ENCODE measurements at places on chromosomes 6 and 20.

- no peak for DNase-seq
Observed at GRCh38 chr6:130206479-130206878, 16.3 kb downstream of the SAMD3 start.

DNA sequence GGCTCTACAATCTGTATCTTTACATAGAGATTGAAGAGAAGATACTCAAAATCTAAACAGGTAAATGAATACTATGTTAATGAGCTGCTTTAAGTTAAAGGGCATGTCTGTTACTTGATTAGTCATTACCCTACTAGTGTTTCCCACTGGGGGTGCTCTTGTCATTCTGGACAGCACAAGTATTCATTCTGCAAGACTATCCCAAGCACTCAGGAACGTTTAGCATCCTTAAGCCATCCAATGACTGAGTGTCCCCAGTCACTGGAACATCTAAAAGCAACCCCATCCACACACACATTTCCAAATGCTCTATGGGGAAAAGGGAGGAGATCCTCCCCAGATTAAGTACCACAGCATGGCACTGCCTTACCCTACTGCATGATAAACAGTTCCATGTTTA, 25.7 kb downstream of the EZR start:
- DNase-seq: no peak

- no peak for DNase-seq
Observed at GRCh38 chr6:158377860-158378259, 65.6 kb downstream of the TULP4 start.

DNA sequence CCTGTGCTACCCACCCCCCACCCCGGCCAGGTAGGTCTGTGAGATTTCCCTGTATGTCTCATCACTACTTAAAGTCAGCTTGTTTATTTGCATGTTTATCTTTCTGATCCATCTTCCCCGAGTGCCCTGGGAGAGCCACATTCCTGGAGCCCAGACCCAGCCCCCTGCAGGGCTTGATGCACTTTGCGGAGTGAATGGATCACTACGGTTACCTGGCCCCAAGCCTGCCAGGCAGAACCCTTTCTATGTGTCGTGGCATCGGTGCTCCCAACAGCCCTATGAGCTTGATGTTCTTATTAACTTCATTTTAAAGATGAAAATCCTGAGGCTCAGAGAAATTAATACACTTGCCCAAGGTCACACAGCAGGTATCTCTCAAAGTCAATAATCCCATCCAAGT, 13.6 kb upstream of the SLCO4A1 start:
- DNase-seq: no peak

DNA sequence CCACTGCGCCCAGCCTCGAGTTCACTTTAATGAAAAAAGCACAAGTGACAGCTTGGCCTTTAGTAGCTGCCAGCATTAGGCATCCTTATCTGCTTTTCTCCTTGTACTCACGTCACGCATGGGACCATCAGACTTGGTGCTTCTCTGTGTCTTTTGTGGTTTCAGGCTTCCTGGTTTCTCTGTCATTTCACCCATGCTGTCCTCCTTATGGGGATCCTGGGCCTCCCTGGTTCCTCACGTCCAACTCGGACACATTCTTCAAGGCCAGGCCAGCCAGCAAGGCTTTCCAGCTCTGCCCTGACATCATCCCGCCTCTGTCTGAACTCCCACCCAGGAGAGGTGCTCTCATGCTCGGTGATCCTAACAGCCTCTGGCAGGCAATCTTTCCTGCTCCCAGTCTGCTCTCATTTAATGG, 83.2 kb downstream of the TIAM2 start:
- no peak for DNase-seq

DNA sequence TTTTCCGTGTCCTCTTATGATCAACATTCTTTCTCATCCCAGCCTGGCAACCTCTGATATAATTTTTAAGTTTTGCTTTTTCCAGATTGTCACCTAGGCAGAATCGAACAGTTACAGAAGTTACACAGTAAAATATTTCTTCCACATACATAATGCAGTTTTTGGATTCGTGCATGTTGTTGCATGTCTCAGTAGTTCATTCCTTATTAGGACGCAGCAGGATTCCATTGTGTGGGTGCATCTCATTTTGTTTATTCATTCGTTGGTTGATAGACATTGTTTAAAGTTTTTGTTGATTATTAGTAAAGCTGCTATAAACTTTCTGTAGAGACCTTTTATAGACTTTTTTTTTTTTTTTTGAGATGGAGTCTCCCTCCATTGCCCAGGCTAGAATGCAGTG, 284.3 kb upstream of the FERMT1 start:
- no peak for DNase-seq

DNA sequence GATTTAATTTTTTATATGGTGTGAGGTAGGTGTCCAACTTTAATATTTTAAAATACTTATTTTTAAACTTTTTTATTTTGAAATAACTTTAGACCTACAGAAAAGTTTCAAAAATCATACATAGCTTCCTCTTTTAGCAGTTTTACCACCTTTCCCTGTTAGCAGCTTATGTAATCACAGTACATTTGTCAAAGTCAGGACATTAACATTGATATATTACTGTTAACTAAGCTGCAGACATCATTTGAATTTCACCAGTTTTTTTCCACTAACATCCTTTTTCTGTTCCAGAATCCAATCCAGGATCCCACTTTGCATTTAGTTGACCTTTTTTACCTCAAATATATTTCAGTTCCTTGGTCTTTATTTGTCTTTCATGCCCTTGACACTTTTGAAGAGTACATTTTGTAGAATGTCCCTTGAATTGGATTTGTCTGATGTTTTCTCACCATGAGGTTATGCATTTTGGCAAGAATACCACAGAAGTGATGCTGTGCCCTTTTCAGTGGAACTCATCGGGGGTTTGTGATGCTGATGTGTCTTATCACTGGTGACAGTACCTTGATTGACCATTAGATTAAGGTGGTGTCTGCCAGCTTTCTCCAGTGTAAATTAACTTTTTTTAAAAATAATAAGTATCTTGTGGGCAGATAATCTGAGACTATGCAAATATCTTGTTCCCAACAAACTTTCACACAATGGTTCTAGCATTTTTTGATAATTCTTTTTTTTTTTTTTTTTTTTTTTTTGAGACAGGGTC, 33.4 kb downstream of the TTLL9 start:
- DNase-seq: no peak

- no peak for DNase-seq
Observed at GRCh38 chr20:50189681-50190250, 864 bp upstream of the CEBPB start.

DNA sequence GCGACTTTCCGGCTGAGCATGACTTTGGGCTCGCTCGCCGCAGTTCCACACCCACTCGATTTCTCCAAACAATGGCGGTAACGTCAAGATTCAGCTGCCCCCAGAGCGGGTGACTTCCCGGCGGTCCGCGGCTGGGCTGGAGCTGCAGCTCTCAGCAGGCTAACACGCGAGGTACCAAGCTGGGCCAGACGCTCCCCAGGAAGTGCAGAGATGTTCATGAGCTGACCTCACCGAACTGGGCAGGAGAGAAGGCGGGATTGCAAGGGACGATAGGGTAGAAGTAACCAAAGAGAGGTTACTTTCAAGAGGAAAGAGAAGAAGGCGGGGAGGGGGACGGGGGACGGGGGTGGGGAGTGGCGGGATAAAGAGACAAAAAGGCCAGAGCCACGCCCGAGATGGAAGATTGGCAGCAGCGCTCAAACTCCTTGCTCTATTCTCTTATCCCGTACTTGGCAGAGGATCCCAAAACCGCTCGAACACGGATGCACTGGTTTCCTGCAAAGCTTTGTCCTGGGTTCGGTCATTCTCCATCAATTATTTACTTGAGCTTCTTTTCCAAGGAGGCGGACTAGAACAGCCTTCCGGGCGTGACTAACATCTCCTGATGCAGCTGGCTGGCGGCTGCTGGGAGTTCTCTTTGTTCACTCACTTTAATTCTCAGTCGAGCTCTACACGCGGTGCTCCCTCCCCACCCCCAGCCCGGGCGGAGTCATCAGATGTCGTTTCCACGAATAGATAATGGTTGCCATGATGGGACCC, at the start of gene MTCL3:
TSS of gene MTCL3 (minus strand) at position 626 of the 759 bp plus-strand sequence.
- DNase-seq: peak; percentile 90

DNA sequence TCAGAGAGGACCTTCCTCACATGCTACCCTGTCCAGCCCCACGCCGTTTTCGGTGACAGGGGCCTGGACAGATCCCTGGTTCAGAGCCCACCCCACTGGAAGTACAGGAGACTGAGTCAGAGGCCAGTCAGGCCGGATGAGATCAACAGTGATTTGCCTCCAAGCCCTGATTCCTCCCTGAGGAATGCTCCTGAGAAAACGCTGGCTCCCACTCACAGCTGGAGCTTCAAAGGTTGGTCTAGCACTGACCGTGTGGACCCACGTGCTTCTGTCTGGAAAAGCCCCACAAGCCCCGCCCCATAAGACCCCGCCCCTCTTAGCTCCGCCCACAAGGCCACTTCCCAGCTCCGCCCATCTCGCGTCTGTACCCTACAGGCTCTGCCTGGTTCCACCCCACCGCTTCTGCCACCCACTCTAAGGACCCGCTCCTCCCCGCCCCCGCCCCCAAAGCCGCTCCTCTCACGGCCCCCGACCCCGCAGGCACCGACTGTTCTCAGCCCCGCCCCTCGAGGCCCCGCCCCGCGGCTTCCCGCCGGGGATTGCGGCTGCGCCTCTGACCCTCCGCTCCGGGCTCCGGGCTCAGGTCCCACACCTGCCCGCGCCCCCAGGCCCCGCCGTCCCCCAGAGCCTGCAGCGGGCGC, 64.9 kb upstream of the BHLHE23 start:
- DNase-seq: no peak

DNA sequence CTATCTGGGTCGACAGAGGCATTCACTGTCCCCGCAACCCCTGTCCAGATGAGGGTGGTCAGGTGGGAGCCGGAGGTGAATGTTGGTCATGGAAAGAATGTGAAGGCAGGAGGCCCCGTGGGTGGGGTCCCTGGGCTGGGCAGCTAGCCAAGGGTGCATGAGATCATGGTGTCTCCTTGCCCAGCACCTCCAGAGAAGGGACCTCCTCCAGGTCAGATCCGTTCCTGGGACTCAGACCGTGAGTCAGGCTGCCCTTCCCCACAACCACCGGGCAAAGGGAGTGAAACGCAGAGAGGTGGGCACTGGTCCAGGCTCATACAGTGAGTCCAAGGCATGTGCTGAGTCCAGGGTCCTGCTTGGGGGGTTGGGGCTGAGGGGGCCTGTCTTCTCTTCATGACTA, 3.5 kb downstream of the FOXS1 start:
- DNase-seq: no peak

GRCh38 chr6:126063512-126064146, 77.3 kb downstream of the TRMT11 start:
- no peak for DNase-seq

GRCh38 chr20:7346562-7346961, 579.1 kb downstream of the BMP2 start:
- no peak for DNase-seq

DNA sequence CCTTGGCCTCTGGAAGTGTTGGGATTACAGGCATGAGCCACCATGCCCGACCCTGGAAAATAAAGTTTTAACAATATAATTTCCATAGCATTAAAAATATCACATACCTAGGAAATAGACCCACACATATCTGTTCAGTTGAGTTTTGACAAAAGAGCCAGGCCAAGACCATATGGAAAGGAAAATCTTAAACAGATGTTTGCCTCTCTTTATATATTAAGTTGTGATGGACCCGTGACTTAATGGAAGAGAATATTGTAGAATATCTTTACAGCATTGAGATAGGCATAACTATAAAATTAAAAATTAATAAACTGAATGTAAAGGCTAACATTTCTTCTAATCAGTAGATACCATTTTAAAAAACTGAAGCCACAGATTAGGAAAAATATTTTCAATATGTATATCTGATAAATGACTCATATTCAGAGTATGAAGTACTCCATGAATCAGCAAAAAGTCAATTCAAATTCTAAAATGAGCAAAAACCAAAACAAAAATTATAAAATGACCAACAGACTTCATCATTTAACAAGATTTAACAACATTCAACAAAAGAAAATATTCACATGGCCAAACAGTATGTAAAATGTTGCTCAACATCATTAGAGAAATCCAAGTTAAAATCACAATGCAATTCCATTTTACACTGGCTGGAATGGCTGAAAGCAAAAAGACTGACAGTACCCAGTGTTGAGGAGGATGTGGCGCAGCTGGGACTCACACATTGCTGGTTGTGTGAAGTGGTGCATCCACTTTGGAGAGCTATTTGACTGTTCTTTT, 43.3 kb downstream of the GTF2H5 start:
- no peak for DNase-seq

DNA sequence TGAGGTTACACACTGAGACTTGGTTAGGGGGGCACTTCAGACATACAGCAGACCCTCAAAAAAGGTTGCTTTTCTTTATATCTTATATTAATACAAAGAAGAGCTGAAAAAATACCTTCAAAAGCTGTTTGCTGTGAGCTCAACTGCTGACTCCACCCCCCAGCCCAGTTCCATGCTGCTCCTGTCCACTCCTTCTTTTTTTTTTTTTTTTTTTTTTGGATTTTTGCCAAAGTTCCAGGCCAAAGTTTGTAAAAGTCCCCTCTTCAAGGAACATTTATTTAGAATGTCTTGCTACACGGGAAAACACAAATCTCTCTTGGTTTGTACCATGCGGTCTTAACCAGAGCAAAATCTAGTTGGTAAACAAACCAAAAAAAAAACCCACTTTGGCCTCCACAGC, 85.3 kb upstream of the AKAP12 start:
- DNase-seq: no peak

DNA sequence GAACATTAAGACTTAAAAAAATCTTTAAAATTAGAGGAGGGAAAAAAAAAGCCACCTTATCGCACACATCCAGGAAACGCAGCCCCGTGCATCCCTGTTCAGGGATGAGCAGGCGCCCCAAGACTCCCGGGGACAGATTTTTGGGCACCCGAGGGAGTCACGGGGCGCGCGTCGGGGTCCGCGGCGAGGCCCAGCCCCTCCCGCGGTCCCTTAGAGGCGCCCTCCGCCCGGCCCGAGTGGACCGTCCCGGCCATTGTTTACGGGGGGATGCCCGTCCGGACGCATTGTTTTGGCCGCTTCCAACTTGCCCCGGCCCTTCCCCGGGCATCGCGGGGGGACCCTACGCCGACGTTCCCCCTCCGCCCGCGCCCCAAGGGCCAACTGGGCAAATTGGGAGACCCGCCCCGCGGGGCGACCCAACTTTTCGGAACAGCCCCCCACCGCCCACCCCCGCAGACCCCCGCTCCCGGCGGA, 610 bp downstream of the ZNF217 start:
- no peak for DNase-seq

DNA sequence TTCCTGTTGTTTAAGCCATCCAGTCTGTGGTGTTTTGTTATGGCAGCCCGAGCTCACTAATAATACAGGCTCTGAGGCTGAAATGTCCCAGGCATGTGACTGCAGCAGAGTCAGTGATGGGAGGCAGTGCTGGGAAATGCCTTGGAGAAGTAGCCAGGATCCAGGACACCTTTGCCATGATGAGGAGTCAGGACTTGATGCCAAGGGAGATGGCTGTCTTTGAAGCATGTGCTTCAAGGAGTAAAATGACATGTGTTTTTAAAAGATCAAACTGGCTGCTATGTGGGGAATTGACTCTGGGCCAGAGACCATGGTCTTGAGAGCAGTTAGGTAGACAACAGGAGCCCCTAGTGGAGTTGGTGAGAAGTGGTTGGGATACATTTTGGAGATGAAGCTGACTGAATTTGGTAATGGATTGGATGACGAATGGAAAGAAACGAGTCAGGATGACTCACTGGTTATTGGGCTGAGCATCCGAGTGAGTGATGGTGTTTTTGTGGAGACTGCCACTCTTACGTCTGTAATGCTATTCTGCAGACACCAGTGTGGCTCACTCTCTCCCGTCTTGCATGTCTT, 322.2 kb downstream of the PLCB1 start:
- no peak for DNase-seq
